Dermis microvascular lymphatic vessel endothelial cell (primary cell): ENCODE measurements at places on chromosomes 3 and 15. TPM values are rescaled to one million over a fixed set of nuclear protein-coding genes. Genes with fewer than 3 reads are reported as not detected.

- no peak for DNase-seq
Measured at GRCh38 chr3:25665315-25666280, 891 bp upstream of the TOP2B start.

Gene ST3GAL6
- total RNA-seq: 7.2 and 44.5 TPM in 2 replicates

DNA sequence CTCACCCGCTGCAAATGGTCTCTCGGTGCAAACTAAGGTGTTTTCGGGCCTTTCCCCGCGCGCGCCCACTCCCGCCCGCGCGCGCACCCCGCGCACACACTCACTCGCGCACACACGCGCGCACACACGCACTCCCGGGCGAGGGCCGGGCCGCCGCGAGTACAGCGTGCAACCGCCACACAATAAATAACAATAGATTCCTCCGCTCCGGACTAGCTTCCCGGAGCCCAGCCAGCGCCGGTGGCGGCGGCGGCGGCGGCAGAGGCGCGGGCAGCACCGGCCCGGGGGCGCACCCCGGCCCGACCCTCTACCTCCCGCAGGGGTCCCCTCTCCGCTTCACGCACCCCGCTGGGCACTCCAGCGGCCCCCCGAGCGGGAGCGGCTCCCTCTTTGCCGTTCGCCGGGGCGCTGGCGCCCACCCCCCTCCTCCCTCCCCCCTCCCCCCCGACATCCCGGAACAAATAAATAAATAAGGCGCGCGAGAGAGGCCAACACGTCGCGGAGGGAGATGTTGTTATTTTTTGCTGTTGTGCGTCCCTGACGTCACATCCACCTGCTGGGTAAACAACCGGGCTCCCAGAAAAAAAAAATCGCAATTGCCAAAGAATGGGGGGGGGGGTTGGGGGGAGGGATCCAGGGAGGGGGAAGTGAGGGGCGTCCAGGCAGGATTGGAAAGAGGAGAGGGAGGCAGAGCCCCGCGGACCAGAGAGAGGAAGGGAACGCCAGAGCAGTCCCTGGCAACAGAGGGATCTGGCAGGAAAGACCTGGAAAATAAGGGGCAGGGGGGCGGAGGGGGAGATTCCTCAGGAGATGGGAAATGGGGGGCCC, at the start of gene FOXP1:
Gene FOXP1 (minus strand): TSS at position 163 of the 828 bp plus-strand sequence. CDS start 385,347 bp downstream, outside the sequence.
- DNase-seq: peak; percentile 94

DNA sequence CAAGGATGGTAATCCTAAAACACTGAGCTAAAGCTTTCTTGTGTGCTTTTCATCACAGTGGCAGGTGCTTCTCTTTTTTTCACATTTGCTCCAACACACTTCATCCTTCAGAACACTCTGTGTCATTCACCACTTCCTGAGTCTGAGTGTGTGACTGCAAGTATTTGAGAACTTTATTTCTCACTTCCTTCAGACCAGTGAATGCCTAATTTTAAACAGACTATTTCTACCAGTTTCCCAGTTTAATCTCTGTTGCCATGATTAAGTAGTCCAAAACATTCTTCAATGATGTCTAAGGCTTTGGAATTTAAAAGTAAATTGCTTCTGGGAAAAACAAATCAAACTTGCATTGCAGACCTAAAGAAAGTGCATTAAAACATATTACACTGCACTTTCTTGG, 541.2 kb downstream of the RBMS3 start:
- DNase-seq: no peak

DNA sequence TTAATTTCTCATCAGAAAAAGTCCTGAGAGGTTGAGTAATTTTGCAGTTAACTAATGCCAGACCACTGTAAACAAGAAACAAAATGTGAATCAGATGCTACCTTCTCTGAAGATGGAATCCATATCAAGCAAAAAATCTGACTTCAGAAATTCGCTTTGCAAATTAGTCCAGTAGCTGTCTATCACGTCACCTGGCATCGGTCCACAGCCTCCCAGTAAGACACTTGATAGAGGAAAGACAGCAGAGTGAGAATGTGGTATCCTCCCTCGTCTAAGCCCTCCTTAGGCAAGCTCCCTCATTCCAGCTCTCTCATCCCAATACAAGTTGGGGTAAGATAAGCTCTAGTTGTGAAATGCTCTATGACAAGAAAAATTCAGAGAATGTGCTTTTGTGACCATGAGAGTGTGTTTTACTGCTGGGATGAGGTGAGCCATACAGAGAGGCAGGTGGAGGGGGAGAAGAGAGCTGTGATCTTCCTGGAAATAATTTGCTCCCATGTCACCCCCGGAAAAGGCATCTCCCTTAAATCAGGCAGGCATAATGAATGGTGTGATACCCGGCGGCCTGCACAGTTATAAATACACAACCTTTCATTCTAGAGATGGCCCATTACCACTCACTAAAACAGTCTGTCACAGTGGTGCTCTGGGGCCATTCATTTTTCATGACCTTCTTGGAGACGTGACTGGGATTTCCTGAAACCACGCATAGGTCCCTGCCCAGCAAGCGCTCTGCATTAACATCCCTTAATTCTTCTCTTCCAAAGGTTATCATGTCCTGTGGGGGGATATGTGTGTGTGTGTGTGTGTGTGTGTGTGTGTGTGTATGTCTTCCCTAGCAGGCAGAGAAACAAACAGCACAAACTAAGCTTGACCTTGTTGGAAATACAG, 602.0 kb upstream of the KCNMB2 start:
- DNase-seq: no peak
